ENCODE measurements at places on chromosomes 4 and X.

DNA sequence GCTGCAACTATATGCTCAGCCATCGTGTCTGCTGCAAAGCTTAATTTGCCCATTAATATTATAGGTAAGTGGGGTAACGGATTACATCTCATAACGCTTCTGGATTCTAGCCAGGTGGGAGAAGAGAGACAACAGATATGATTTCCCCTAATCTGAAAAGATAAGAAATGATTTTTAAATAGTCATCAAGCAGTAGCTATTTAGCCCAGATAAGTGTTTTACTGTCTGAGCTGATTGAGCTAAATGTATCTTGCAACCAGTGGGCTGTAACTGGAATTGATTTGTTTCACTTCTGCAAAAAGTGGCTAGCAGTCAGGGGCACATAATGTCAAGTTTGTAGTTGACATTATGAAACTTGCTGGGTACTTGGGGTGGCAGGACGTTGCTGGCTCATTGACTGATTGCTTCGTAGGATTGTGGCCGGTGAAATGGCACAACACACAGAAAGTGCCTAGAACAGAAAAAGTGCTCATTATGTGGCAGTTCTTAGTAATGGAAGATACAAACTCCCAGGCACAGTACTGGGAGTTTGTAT lies 18.5 kb downstream of the LAP3 start:
- no peak for DNase-seq

GRCh38 chr4:39394706-39395105 lies 12.0 kb upstream of the KLB start:
- DNase-seq, result no peak

GRCh38 chrX:71913156-71913950 lies 2.7 kb downstream of the NHSL2 start:
- no peak for DNase-seq

DNA sequence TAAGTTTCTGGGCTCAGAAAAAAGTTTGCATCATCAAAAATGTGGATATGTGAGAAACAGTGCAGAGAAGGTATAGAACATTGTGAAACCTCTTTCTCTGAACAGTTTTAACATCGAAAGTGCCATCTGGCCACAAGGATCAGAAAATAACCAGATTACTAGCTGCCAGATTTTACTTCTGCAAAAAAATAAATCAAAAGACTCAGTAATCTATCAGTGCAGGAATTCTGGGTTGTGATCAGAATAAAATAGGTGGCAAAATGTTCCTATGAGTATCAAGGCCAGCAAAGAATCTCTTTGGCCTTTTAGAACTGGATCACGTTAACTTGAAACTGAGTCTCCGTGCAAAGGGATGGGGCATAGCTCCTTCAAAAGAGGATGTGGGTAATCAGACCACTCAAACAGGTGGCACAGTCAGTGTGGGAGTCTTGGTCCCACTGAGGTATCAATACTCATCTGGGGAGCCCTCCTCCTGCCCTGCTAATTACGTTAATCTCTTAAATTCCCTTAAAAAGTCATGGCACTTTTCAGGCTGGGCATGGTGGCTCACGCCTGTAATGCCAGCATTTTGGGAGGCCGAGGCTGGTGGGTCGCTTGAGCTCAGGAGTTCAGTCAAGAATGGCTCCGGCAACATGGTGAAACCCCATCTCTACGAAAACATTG lies 26.7 kb upstream of the RBM47 start:
- no peak for DNase-seq

GRCh38 chrX:45070116-45071007 lies 130.3 kb downstream of the DIPK2B start:
- DNase-seq, result peak; percentile 37

GRCh38 chr4:32790803-32791202 lies 2070.6 kb downstream of the PCDH7 start:
- DNase-seq, result no peak

DNA sequence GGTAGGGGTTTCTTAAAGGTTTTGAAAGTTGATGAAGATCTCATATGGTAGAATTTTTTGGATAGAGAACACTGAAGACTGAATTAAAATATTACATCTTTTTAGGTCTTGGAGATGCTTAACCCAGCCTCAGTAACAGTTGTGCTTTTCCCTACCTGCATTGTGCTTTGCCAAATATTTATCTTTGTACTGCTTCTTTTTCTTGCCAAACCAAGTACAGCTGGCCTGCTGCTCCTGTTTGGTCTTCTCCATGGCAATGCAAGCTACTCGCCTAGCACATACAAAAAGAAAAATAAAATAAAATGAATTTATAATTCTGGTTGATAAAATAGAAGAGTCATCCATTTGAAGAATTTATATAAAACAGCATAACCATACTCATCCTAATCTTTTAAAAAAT lies 95.4 kb downstream of the NYX start:
- DNase-seq, result no peak

- no peak for DNase-seq
Observed at GRCh38 chr4:10981096-10981495, 296.5 kb upstream of the CLNK start.

GRCh38 chr4:23956601-23957364 lies 66.9 kb upstream of the PPARGC1A start:
- DNase-seq, result no peak

- DNase-seq, result no peak
Observed at GRCh38 chrX:120309873-120310705, 1.2 kb downstream of the TMEM255A start.

DNA sequence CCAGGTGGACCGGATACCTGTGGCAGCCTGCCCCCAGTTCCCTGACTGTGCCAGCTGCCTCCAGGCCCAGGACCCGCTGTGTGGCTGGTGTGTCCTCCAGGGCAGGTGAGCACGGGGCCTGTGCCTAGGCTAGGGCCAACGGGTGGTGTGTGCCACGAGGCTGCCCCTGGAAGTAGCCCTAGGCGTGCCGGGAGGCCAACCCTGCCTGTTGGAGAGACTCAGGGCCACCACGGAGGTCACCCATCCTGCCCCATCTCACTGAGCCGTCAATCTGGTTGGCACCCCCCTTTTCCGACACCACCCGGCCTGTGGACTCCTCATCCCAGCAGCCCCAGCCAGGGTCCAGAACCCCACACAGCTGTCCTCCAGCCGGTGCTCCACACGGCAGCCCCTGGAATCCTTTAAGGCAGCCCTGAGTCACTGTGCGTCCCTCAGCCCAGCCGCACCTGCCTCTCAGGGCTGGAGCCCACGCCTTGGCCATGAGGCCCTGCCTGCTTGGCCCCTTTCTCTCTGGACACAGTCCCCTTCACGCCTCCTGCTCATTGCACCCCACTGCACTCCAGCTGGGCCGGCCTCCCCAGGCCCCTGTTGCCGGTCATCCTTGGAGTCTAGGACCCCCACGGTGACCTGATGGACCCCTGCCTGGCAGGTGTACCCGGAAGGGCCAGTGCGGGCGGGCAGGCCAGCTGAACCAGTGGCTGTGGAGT lies 5.3 kb downstream of the PLXNB3 start:
- DNase-seq, result no peak

- no peak for DNase-seq
Observed at GRCh38 chr4:25860586-25861279, 2.1 kb downstream of the SEL1L3 start.

GRCh38 chrX:25650216-25650820 lies 487.8 kb upstream of the MAGEB18 start:
- DNase-seq, result no peak

DNA sequence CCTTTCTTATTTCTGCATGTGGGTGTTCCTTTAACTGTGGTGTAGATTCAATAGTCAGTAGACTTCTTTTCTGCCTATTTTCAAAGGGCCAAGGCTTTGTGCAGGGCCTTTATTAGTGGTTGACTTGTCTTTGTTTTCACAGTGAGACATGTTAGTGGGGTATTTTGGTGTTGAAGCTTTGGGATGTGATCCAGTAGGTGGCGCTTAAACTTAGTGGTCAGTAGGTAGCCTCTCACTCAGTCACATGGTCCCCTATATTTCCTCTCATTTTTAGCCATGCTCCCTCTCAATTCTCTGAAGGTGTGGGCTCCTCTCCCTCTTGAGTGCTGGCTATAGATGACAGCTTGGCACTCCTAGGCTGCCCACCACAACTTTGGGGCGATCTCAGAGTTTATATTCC lies 23.4 kb upstream of the SLC10A7 start:
- DNase-seq, result no peak

- no peak for DNase-seq
Observed at GRCh38 chr4:71300964-71301363, 37.9 kb upstream of the SLC4A4 start.

- DNase-seq, result no peak
Observed at GRCh38 chr4:117916728-117917127, 117.6 kb upstream of the NDST3 start.

- DNase-seq, result no peak
Observed at GRCh38 chr4:138675685-138676084, 339.9 kb upstream of the NOCT start.

DNA sequence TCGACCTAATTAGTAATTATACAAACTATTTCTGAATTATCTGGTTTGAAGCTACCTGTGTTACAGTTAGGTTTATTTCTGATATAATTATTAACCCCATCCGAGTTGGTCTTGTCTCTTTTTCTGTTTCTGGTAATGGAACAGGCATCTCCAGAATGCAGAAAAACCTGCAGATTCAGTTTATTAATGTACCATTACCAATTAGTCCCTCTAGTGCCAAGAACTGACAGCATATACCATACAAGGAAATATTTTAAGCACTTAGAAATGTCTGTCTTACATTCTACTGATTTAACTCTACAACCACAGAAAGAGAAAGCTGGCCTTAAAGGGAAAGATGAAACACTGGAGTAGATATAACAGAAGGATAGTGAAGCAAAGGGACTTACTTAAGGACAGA lies 570.6 kb downstream of the CENPC start:
- DNase-seq, result no peak

GRCh38 chrX:94850811-94851210 lies 1176.8 kb downstream of the FAM133A start:
- DNase-seq, result no peak

GRCh38 chr4:6750286-6751221 lies 32.0 kb upstream of the KIAA0232 start:
- no peak for DNase-seq

- no peak for DNase-seq
Observed at GRCh38 chr4:137535718-137536117, 3.4 kb upstream of the PCDH18 start.

GRCh38 chr4:85514117-85514516 lies 39.2 kb downstream of the ARHGAP24 start:
- no peak for DNase-seq

GRCh38 chr4:137558951-137559350 lies 26.7 kb upstream of the PCDH18 start:
- DNase-seq, result no peak

DNA sequence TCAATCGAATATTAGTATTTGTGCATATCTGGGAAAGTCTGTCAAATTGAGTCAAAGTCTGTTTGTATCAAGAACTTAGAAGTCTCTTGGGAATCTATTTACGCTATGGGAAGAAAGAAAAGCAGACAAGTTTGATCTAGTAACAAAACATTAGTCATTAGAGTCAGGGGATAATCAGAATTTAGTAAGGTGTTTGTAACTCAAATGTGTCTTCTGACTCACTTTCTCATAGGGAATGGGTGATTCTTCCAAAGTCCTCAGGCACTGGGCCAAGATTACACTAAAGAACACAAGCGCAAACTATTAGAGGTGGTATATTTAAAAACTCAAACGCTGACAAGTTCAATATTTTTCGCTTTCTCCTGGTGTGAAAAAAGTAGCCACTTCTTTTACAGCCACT lies 926.5 kb downstream of the PDHA2 start:
- no peak for DNase-seq

GRCh38 chr4:83024233-83024632 lies 10.8 kb upstream of the COPS4 start:
- no peak for DNase-seq

- no peak for DNase-seq
Observed at GRCh38 chr4:127196655-127197352, 436.0 kb upstream of the INTU start.

DNA sequence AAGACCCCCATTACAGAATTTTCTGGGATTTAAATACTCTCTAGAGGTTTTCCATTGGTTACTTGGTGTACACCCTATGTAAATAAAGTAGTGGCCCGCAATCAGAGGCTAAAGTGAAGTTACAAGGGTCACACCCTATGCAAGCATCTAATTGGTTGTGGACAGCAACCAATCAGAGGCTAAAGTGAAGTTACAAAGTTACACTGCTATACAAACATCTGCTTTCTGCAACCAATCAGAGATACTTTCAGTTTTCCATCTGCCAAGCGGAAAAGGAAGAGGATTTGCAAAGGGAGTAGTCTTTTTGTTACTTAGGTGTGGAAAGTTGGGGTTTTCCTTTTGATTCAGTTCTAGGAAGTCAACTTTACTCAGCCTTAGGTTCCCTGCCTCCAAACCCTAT lies 2.0 kb upstream of the ATRX start:
- DNase-seq, result no peak

GRCh38 chr4:61533140-61533539 lies 333.0 kb downstream of the ADGRL3 start:
- DNase-seq, result no peak

GRCh38 chrX:23066588-23067281 lies 67.0 kb downstream of the DDX53 start:
- DNase-seq, result no peak

DNA sequence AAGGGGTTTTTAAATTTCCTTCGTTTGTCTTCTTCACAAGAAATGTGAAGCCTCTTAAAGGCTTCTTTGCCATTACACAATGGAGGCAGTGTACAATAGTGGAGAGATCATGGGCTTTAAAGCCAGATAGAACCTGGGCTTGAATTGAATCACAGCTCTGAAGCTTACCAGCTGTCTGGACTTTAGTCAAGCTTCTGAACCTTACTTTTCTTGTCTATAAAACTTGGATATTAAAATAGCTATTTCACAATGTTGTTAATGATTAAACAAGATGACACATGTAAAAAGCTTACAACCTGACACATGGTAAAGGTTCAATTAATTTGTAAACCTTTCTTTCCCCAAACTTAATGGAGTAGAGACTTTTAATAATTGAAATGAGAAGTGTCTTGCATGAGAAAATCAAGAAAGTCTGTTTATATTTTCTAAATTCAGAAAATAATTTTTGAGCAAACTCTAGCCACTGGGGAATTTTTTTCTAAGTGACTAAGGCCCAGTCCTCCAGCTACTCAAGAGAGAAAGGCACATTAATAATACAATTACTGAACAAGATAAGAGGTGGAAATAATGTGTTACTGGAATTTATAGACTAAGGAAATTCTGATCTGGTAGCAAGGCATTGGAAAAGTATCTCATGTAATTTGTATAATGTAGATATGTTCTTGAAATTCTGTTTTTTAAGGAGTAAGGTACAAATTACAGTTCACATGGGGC lies 21.7 kb upstream of the TBC1D8B start:
- DNase-seq, result no peak

GRCh38 chr4:176735300-176735699 lies 57.4 kb downstream of the VEGFC start:
- no peak for DNase-seq

DNA sequence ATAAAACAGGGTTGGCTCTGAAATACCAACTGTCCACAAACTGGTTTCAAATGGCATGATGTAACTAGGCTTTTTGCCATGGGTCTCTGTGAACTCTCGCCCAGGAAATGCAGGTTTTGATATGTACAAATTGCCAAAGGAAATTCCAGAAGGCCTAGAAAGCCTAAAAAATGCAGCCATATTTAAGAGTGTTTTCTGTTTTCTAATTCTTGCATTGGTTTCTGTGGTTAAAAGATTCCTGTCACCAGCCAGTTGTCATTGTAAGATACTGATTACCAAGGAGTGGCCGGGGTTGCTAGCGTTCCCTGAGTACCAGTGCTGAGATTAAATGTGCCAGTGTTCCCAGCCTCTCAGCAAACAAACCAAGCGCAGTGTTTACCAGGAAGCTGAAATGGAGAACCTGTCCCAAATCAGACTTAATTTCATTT lies 53.9 kb upstream of the SORBS2 start:
- no peak for DNase-seq
